Endothelial cell (in vitro differentiated cells): ENCODE measurements at places on chromosomes 4 and X. TPM values are rescaled to one million over a fixed set of nuclear protein-coding genes. Genes with fewer than 3 reads are reported as not detected.

DNA sequence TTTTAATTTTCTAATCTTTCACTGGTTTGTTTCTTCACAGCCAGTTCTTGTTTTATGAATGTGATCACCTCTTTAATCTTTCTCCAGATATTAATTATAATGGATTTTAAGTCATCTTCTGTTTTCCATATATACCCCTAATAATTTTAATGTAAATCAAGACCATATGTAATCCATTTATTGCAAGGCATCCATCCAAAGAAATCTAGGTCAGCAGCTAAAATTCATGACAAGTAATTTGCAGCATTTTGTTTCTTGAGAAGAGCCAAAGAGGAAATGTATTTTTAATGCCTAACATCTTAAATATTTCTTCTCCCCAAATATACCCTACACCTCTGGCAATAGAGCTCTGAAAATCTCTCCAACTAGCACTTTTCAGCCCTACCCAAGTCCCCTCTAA is 81.1 kb downstream of the SUPT20HL2 start:
- H3K27me3 ChIP-seq, result peaks cover 1% of the 10 kb centered on the region
- no peak overlapping the region for H3K4me3 ChIP-seq
- H3K4me1 ChIP-seq, result peaks cover 2% of the 10 kb centered on the region
- no peak for DNase-seq
- no peaks in the 10 kb centered on the region for H3K36me3 ChIP-seq
- H3K27ac ChIP-seq, result no peak overlapping the region

DNA sequence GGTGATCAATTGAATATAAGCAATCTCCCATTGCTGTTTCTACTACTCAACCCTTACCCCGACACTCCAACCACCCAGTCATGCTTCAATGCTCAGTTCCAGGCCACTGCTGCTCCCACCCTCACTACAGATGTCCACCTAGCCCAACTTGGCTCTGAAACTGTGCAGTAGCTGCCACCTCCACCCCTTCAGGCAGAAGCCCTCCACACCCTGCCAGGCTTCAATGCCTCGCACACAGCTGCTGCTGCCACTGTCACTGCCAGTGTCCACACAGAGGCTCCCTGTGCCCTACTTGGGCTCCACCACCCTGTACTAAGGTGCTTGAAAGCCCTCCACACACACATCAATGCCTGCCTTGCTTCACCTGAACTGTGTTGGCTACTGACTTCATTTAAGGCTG is 34.6 kb downstream of the LAMTOR3 start:
- no peaks in the 10 kb centered on the region for H3K36me3 ChIP-seq
- H3K4me3 ChIP-seq, result no peak overlapping the region
- no peak overlapping the region for H3K27ac ChIP-seq
- DNase-seq, result no peak

- peaks cover 9% of the 10 kb centered on the region for H3K27me3 ChIP-seq
- no peak for DNase-seq
- no peak overlapping the region for H3K4me3 ChIP-seq
- no peak overlapping the region for H3K27ac ChIP-seq
- H3K36me3 ChIP-seq, result peaks cover 4% of the 10 kb centered on the region
These were observed 1.0 kb upstream of the IGBP1 start for GRCh38 chrX:70132224-70132623.

DNA sequence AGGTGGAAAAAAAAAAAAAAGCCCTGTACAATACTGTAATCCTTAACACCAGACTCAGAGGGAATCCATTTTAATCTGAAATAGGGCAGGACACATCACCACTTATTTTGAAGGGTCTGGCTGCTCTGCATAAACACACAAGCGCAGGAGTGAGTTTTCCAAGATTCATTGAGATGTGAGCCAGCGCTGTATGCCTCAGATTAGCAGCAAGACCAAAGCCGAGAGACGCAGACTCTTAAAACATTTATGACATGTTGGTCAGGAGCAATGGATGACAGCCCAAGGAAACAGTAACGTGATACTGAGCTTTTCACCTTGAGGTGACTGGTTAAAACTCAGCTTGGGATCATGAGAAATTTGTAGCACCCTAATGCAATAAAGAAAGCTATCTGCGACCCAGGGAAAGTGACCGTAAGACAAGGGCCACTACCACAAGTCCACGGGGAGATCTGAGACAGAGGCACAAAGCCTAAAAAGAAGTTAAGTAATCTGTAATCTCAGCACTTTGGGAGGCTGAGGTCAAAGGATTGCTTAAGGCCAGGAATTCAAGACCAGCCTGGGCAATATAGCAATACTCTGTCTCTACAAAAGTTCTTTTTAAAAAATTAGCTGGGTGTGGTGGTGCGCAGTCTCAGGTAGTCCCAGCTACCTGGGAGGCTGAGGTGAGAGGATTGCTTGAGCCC is 210.6 kb downstream of the COL25A1 start:
- no peak overlapping the region for H3K27ac ChIP-seq
- H3K4me1 ChIP-seq, result peaks cover 3% of the 10 kb centered on the region
- H3K4me3 ChIP-seq, result no peak overlapping the region
- H3K27me3 ChIP-seq, result no peaks in the 10 kb centered on the region

DNA sequence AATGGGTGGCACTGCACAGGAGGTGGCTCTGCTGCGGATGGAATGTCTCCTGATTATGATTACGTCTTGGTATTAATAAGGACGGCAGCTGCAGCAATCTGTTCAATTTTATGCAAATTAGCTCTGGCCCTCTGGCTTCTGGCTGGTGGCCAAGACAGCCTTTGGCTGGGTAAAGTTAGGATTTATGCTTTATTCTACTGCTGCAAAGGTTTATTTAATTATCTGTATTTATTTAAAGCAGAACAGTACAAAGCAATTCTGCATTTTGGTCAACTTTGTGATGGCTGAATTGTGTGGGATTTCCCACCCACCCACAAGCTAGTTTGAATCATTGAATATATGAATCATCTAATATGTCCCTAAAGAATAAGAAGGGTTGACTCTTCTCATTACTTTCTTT is 745.6 kb upstream of the FAM241A start:
- no peak for DNase-seq
- H3K4me3 ChIP-seq, result no peak overlapping the region
- H3K4me1 ChIP-seq, result no peaks in the 10 kb centered on the region
- no peak overlapping the region for H3K27ac ChIP-seq

The MAB21L2 gene
- not detected for total RNA-seq

DNA sequence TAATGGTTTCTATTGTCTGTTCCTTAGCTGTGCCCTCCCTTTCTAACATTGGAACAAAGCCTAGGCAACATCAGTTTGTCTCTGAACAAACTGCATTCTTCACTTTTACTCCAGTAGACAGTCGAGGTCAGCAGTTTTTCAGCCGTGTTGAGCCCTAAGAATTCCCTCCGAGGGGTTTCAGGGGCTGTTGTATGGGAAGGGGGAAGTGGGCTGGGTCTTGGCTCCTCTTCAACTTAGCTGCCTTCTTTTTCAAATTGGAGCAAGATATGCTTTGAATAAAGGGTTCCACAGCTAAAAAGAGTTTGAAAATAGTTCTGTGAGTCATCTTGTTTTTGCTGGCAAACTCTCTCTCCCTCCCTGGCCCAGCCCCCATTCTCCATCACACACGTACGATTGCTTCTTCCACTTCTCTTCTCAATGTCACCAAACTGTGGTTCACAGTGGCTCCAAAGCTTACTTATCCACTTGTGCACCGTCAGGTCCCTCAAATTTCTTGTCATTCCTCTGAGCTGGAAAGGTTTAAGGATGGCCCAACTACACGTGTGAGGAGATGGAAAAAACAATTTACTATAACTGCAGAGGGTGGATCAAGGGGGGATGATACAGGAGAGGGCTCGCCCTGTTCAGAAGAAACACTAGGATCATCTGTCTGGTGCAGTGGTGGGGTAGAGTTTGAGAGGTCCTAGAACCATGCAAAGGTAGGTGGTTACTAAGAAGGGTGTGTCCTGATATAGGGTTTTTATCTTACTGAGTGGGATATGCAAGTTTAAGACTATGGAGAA is 9.2 kb upstream of the MAML3 start:
- no peaks in the 10 kb centered on the region for H3K36me3 ChIP-seq
- peaks cover 3% of the 10 kb centered on the region for H3K4me1 ChIP-seq
- H3K4me3 ChIP-seq, result no peak overlapping the region
- H3K27ac ChIP-seq, result no peak overlapping the region
- H3K27me3 ChIP-seq, result peaks cover 1% of the 10 kb centered on the region

DNA sequence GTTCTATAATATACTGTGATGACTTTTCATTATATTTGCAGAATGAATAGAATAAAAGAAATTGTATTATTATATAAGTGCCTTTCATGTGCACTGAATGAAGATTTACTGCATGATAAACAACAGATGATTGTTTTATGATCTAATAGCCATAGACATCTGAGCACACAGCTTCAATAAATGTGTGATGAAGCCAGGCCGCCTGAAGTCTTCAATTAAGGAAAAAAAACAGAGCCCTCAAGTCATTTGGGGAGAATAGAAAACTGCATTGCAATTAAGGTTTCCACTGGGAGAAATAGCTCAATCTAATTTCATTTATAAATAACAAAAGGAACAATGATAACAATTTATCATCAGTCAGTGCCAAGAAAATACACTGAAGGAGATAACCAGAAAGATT is 955.2 kb downstream of the FSTL5 start:
- H3K36me3 ChIP-seq, result no peaks in the 10 kb centered on the region
- no peak overlapping the region for H3K4me3 ChIP-seq
- no peaks in the 10 kb centered on the region for H3K4me1 ChIP-seq
- no peak for DNase-seq
- no peaks in the 10 kb centered on the region for H3K27me3 ChIP-seq

The KIF4A gene
- total RNA-seq, result 7.6 TPM

The PLAC8 gene
- not detected for total RNA-seq

DNA sequence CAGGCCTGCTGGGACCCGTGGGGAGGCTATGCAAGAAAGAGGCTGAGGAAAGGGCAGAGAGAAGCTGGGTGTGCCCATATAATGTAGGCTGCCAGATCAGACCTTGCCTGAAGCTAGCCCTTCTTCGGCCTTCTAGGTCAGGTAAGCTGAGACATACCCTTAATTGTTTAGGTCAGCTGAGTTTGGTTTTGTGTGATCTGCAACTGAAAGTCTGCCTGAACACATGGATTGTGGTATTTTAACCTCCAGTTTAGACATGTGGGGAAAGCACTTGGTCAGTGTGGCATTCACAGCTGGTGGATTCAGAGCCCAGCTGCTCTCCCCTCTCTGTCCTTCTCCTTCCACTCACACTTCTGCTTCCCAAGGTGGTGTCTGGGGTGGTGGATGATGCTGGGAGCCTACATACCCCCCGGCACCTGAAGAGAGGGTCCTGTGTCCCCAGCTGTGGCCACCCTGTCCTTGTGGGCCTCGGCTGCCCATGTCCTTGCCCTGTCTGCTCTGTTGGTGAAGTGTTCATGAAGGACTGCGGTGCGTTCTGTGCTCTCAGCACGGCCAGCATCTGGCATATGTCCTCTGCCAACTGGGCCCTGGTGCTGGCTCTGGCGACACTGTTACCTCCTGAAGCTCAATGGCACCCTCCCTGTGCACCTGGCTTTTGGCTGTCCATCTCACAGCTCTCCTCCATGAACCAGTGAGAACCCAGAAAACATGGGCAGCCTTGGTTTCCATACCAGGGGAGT is 82.1 kb downstream of the NAT8L start:
- no peaks in the 10 kb centered on the region for H3K27me3 ChIP-seq
- DNase-seq, result no peak
- H3K4me3 ChIP-seq, result no peak overlapping the region
- H3K4me1 ChIP-seq, result peaks cover 10% of the 10 kb centered on the region
- H3K36me3 ChIP-seq, result no peaks in the 10 kb centered on the region
- H3K27ac ChIP-seq, result no peak overlapping the region

The MAD2L1 gene
- 11.1 TPM for total RNA-seq

The FGF5 gene
- total RNA-seq, result not detected

The TEX13B gene
- total RNA-seq, result not detected

DNA sequence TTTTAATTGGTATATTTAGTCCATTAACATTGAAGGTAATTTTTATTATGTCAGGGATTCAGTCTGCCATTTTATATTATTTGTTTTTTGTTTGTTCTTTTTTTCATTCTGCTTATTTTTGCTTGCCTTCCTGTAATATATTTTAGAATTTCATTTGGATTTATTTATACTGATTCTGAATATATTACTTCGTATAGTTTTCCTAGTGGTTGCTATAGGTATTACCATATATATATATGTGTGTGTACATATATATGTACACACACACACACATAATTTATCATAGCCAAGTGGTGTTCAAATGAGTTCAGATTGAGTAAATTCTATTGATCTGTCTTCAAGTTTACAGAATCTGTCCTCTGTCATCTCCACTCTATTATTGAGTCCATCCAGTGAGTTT is 11.2 kb downstream of the CITED1 start:
- H3K27me3 ChIP-seq, result peaks cover 1% of the 10 kb centered on the region
- no peak overlapping the region for H3K27ac ChIP-seq
- H3K36me3 ChIP-seq, result no peaks in the 10 kb centered on the region
- peaks cover 5% of the 10 kb centered on the region for H3K4me1 ChIP-seq
- no peak overlapping the region for H3K4me3 ChIP-seq

GRCh38 chr4:3436798-3437581 is 4.8 kb upstream of the HGFAC start:
- H3K4me3 ChIP-seq, result no peak overlapping the region
- H3K36me3 ChIP-seq, result peaks cover 2% of the 10 kb centered on the region
- no peaks in the 10 kb centered on the region for H3K4me1 ChIP-seq

DNA sequence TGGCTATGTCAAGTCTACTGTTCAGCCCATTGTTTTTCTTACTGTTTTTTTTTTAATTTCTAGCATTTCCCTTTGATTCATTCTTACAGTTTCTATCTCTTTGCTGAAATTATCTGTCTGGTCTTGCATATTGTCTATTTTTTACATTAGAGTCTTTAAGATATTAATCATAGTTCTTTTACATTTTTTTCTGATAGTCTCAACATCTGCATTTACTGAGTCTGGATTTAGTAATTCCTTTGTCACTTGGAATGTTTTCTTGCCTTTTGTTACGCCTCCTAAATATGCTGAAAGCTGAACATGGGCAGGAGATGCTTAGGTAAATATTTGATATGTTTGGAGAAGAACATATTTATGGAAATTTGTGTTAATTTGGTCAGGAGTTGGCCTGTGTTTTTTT is 10.4 kb downstream of the JADE3 start:
- no peaks in the 10 kb centered on the region for H3K36me3 ChIP-seq
- peaks cover 3% of the 10 kb centered on the region for H3K27me3 ChIP-seq
- no peak overlapping the region for H3K27ac ChIP-seq
- DNase-seq, result no peak

DNA sequence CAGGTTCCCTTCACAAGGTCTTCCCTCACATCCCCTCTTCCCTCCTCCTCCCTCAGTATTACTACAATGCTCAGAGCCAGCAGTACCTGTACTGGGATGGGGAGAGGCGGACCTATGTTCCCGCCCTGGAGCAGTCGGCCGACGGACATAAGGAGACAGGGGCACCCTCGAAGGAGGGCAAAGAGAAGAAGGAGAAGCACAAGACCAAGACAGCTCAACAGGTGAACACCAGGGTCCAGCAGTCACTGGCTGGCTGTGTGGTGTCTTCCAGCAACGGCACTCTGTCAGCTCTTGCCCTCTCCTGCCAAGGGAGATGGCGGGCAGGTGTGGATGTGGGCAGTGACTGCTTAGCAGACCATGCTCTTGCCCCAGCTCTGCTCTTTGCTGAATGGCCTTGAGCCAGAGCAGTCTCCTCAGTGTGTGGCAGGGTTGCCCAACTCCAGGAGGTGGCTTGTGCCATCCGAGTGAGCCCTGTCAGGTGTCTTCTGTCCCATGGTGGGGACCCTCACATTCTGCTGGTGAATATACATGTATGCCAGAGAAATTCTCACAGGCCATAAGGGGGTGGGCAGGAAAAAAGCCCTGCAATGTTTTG is 11.4 kb upstream of the UBA1 start:
- H3K4me1 ChIP-seq, result no peaks in the 10 kb centered on the region
- peaks cover 13% of the 10 kb centered on the region for H3K36me3 ChIP-seq
- H3K27ac ChIP-seq, result no peak overlapping the region
- no peak overlapping the region for H3K4me3 ChIP-seq
- peaks cover 3% of the 10 kb centered on the region for H3K27me3 ChIP-seq
- no peak for DNase-seq
